ENCODE measurements at places on chromosomes 7 and 10.

DNA sequence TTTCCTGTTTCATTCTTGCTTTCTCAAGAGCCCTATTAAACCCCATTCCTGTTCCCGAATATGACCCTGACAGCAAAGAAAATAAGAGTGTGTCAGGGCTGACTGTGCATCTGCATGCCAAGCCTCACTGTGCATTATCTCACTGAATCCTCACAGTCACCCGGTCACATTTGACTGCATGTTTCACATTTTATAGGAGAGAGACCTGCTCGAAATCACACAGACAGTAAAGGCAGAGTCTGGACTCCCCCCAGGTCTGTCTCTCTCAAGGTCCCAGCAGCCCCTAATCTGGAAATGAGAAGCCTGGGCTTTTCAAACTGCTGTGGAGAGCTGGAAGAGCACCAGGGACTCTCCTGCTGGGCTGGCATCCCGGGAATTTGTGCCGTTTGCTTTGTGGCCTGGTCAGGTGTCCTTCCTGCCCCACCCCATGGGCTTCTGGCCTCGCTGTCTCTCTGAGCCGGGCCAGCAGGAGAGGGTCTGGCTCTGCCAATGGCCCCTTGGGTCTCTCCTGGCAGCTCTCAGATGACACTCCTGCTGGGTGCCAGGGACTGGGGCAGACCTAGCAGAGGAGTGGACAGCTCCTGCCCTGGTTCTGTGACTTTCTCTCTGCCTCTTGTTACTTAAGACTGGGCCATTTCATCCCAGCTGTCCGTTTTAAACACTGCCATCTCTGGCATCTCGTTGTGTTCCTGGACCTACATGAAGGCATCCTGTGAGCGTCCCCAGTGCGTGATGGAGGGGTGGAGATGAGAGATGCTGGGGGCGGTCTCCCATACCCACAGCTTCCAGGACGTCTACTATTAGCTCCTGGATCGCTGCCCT lies 173.6 kb downstream of the ARHGAP12 start:
- DNase-seq, result no peak

DNA sequence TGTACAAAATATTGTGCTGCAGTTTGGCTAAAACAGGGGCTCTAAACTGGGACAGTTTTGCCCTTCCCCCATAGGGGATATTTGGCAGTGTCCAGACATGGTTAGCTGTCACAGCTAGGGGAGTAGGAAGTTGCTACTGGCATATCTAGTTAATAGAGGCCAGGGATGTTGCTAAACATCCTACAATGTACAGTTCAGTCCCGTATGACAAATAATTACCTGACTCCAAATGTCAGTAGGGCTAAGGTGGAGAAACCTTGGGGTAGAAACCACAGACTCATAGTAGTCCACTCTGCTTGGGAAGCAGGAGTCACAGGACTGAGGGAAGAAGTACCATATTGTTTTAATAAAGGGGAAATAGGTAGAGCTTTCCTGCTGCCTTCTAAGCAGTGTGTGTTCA lies 39.8 kb downstream of the WBP1L start:
- DNase-seq, result no peak

DNA sequence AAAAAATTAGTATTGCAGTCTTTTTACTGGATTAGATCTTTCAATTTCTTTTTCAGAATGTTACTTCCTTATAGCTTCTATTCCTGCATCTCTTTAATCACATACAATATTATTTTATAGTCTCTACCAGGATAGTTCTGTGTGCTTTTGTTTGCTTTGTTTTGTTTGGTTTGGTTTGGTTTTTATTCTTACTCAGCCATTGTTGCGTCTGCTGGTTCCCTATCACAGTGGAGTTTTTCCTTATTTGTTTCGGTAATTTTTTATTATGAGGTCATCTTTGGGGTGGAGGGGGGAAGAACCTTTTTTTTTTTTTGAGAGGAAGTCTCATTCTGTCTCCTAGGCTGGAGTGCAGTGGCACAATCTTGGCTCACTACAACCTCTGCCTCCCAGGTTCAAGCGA lies 9.0 kb upstream of the BAIAP2L1 start:
- no peak for DNase-seq

DNA sequence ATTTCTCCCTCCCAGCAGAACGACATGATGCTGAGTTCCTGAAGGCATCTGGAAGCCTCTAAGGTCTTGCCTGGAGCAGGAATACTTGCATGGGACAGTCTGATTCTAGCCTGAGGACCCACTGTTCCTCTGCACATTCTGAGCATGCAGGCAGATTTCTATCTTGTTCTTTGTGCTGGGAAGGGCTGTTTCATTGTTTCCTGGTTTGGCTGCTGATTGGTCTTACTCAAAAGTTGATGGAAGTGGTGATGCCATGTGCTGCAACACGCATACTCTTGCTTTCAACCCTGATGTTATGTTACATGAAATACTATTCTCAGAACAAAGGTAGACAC lies 307.0 kb downstream of the GATA3 start:
- DNase-seq, result no peak

DNA sequence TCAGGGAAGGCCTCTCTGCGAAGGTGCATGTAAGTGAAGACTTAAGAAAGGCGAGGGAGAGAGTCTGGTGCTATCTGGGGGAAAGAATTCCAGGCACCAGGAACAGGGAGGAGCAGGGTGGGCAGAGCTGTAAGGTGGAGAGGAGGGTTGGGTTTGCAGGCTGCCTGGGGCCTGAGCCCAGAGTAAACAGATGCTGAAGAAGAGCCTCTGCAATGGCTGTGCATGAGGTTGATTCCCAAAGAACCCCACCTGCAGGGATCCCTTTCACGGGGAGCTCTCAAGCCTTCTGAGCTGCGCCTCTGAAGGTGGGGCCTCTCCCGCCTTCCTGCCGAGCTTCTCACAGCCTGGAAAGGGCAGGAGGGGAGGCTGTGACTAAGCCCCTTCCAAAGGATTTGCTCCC lies 115.1 kb downstream of the RNF216 start:
- no peak for DNase-seq
